ENCODE measurements at places on chromosomes 13 and 19.

- peak; percentile 19 for DNase-seq
These were observed 12.3 kb downstream of the TMEM38A start for GRCh38 chr19:16673231-16673630.

DNA sequence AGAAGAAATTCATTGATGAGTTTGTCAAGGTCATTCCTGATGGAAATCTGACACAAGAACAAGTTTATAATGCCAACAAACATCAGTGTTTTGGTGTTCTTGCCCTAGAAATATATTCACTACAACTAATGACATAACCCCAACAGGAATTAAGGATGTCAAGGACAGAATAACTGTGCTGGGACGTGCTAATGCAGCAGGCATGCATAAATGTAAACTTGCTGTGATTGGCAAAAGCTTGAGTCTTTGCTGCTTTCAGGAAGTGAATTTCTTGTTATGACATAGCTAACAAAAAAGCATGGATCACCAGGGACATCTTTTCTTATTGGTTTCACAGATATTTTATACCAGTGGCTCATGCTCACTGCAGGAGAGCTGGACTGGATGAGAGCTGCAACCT is 144.6 kb downstream of the KCTD12 start:
- DNase-seq, result no peak

- no peak for DNase-seq
These were observed 246.1 kb upstream of the MIR17HG start for GRCh38 chr13:91101381-91101780.

DNA sequence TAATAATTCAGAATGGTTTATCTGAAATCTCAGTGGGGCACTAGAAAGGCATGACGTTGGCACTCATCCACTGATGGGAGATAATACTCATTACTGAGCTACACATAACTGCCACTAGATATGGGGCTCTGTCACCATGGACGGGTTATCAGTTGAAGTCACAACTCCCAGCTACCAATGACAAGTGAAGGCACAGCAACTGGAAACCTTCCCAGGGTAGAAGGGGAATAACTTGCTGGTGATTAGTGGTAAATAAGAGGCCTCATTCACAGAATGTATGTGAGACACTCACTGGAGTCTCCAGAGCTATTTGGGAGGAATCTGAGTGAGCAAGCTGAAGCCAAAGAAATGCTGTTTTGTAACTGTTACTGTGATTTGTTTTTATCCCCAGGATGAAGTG is 249.6 kb downstream of the ENOX1 start:
- DNase-seq, result no peak

GRCh38 chr13:101925731-101926130 is 473.3 kb downstream of the ITGBL1 start:
- no peak for DNase-seq

- no peak for DNase-seq
These were observed 8.0 kb upstream of the YJU2 start for GRCh38 chr19:4238831-4239230.

DNA sequence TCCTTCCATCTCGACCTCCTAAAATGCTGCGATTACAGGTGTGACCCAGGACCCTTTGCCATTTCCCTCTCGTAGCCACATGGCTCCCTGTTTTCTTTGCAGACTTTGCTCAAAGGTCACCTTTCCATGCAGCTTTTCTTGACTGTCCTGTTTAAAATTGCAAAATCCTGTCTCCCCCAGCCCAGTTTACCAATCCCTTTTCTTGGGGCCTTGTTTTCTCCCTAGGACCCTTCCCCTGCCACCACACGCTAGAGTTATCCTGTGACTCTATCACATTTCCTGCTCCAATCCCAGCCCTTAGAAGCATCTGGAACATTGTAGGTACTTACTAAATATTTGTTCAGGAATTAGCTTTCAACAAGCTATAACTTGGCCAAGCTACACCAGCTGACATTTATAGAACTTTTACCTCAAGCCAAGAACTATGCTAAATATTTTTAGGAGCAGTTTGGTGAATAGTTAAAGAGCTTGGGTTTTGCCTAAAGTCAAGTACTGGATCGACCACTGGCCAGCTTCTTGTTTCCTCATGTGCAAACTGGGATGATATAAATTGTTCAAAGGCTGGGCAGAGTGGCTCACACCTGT is 9.1 kb upstream of the SERTAD3 start:
- no peak for DNase-seq

- no peak for DNase-seq
These were observed 298.8 kb downstream of the SHISA2 start for GRCh38 chr13:25752957-25753551.

DNA sequence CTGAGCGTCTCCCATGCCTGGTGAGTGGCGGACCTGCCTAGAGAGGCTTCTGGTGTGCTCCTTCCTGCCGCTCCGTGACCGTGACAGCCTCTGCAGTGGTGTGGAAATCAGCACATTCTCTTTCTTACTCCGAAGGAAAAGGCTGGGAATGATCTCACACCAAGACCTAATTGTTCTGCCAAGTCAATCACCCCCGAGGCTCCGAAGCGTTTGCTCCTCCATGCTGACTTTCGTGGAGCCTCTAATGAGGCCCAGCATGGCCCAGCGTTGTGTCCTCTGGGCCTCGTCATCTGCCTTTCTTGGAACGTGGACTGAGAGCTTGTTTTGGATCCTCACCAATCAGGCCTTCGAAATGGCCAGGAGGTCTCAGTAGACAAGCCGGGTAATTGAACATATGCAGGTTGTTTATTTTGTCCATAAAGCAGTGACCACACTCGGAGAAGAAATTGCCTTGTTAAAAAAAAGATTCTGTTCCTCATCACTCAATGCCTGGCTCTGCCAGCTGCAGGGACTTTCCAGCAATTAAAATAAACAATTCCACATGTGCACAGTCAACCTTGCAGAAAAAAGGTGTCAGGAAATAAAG is 107.1 kb downstream of the UBL3 start:
- DNase-seq, result no peak

DNA sequence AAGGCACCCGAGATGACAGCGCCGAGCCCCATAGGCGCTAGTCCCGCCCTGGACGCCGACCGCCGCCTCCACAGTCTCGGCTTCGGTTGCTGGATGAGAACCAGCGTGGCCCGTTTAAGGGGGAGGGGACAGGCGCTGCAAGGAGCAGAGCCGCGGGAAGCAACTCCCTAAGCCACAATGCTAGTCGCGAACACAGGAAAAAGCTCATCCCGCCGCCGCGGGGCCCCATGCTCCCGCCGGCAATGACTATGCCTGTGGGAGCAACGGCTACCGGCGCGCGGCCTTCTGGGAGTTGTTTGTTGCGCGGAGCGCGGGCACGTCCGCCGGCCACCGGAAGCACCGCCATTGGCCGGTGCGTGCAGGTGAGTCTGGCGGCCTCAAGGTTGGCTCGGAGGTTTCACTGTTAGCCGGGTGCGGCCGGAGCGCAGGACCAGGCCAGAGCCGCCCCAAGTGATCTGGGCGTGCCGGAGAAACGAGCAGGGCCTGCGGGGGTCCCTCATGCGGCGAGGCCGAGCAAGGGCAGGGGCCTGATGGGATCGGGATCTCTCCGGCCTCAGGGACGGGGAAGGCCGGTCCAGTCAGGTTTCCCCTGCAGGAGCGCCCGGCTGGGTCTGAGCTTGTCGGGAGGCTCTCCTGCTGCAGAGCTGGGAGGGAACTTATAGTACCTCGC is at the start of gene ZNF544:
Gene ZNF544 (plus strand): TSS at position 330 of the 670 bp plus-strand sequence. CDS start 15,110 bp downstream, outside the sequence.
- DNase-seq, result peak; percentile 58

DNA sequence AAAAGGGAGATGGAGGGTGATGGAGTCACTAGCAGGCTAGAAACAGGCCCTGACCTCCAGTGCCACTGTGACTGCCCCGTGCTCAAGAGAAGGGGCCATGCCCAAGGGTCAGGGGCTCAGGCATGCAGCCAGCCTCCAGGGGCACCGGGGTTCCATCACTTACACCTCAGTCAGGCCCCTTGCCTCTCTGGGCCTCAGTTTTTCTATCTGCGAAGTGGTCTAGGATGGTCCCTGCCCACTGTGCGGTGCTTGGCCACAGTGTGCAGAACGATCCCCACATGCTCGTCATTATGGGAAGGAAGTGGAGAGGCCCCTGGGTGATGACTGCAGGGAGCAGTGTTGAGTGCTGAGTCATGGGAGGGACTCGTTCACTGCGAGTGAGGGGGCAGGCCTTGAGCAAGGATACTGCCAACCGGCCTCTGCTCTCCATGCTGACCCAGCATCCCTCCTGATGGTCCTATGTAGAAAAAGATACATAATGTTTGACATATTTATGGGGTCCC is 23.1 kb downstream of the TMED1 start:
- DNase-seq, result peak; percentile 78

DNA sequence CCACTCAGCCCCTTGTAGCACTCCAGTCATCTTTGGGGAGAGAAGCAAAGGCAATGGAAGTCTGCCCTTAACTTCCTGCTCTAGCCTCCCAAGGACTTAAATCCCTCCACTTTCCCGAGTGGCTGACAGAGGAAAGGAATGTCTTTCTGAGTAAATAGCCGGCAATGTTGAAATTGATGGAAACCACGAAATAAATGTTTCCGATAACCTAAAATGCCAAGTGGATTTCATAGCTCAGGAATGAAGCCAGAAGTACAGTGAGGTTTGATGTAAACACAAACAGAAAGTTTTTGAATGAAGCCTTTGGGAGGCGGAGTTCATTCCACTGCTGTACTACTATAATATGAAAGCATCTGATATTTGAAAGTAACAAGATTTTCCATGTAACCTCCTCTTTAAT is 14.0 kb upstream of the TBC1D4 start:
- no peak for DNase-seq

DNA sequence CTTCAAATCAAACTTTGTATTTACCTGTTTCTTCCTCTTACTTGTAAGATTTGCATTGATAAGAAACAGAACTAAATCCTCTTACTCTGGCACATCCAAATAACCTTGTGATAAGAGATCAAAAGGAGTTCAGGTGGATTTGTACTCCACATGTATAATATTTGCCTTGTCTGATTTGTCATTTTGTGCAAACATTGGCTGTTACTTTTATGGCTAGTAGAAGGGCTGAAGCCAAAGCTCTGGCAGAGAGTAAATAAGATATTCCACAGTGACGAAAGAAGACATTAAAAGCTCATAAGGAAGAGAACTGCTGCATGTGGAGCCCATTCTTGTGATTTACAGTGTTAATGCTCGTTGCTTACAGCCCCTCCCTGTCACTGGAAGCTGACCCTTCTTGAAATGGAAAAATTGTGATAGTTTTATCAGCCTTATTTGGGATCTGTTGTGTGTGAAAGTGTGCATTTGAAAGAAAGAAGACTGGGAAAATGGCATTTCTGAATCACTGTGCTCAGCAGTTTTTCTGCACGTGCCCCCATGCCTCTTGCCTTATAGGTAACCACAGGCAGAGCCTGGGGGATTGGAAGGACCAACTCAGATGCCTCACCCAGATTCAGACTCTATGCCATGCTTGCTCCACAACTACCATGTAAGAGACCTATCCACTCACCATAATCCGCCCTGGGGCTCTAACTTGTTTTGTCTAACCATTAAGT is 68.2 kb downstream of the OXGR1 start:
- no peak for DNase-seq

DNA sequence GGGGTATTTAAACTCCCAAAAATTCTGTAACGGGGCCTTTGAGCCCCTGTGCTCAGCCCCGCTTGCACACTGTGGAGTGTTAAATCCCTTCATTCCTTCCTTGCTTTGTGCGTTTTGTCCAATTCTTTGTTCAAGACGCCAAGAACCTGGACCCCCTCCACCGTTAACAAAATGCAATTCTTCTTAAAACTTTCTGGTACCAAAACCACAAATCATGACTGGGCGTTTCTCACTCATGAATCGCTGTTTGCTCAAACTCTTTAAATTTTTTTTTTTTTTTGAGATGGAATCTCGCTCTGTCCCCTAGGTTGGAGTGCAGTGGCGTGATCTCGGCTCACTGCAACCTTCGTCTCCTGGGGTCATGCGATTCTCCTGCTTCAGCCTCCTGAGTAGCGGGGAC is 881 bp downstream of the ZNF20 start:
- no peak for DNase-seq

DNA sequence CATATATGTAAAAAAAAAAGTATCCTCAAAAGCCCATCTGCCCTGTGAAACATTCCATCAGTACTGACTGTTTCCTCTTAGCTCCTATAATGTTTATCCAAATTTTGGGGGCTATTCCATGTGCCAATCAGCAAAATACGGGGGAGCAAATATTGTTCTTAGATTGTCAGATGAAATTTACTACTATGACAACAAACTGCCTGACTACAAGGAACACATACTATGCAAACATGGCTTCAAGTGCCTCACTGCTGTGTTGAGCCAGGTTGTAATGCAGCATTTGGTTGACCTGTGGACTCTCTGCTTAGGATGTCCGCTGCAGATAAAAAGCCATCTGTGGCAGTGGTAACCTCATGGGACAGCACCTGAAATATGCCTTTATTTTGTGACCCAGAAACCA is 98.2 kb upstream of the SCEL start:
- DNase-seq, result no peak

DNA sequence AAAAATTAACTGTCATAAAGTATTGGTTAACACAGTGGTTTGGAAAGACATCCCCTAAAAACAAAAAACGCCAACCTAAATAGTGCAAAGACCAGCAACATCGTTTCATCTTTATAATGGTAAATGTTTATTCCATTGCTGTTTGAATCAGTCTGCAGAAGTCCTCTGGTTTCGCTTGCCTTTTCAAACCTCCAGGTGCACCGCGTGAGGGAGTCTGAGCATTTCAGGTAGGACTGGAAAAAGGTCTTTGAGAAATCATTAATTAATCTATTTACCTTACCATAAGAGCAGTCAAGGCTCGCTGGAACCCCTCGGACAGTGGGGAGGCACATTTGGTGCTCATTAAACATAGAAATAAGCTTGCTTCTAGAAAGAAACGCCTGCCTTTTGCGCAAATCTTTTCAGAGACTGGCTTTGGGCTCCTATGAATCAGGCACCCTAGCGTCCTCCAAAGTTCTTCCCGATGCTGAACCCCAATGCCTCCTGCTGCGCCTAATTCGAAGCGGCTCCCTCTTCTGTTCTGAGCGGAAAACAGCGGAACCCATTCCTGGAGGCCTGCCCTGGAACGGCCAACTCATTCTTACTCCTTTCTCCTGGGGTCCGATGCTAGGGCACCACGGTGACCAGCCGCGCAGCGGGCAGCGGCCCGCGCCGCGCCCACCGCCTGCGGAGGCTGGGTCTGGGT is 951 bp upstream of the MTUS2 start:
- DNase-seq, result no peak

DNA sequence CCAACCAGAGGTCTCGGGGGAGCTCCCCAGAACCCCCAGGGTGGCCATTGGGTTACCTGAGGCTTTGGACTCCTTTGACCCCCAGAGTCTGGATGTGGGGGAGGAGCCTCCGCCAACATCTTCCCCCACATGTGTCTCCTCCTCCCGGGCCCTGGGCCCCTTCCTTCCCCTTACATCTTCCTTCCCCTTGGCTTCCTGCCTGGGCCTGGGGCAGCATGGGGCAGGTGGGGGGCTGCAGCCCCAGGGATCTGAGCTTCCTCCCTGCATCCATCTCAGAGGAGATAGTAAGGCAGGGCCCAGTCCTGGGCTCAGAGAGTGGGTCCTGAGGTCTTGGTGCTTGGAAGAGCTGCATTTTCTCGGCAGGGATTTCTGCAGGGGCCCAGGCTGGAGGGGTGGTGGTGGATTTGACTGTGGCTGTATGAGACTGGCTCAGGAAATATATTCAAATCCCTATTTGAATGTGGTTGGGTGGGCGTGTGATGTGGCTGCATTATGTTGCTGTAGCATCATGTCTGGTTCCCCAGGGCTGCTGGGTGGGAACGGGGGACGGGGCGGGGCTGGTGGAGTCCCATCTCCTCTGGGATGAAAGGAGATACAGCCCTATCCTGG is 919 bp downstream of the VAV1 start:
- peak; percentile 65 for DNase-seq

GRCh38 chr13:91086936-91087716 is 260.4 kb upstream of the MIR17HG start:
- no peak for DNase-seq

Data from AML-193 (cell line).